ENCODE measurements at places on chromosomes 3 and 15.

DNA sequence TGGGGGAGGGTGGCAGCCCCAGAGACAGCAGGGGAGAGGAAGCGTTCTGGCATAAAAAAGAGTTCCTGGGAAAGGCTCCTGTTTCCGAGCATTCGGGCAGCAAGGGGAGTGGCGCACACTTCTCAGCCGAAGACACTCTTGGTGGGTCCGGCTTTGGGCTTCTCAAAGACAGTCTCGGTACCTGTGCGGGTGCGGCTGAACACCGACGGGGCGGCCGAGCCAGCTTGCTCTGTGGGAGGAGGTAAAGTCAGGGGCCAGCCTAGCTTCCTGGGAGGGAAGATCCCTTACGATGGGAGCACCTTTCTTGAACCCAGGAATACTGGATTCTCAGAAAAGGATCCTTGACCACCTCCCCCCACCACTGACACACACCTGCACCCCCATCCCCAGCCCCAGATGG, 1.6 kb downstream of the MUSTN1 start:
- DNase-seq, result no peak

- no peak for DNase-seq
Measured at GRCh38 chr3:101611023-101611422, 37.0 kb downstream of the PCNP start.

- DNase-seq, result no peak
Measured at GRCh38 chr3:59542276-59542675, 492.5 kb upstream of the CFAP20DC start.

DNA sequence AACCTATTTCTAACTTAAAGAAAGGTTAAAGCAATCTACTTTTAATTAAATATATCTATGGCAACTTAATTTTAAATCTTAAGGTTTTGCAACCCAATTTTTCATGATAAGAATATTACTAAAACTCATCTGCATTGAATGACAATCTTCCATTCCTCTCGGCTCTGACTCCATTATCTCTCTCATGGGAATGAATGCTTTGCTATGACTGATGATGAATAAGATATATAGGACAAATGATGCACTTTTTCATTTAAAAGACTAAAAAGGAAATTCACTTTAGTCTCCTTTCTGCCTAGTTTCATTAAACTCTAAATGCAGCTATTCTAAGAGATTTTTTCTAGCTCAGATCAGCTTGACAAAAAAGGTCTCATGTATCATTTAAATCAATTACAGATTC, 68.7 kb downstream of the GBE1 start:
- no peak for DNase-seq

DNA sequence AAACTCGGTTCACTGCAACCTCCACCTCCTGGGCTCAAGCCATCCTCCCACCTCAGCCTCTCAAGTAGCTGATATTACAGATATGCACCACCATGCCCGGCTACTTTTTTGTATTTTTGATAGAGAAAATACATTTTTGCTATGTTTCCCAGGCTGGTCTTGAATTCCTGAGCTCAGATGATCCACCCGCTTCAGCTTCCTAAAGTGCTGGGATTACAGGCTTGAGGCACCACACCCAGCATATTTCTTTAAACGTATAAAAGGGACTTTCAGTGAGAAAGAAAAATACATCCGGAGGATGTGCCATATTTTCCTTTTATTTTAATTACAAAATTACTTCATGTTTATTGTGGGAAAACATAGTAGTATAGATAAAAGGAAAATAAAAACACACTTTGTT, 55.2 kb downstream of the RPL39L start:
- no peak for DNase-seq

DNA sequence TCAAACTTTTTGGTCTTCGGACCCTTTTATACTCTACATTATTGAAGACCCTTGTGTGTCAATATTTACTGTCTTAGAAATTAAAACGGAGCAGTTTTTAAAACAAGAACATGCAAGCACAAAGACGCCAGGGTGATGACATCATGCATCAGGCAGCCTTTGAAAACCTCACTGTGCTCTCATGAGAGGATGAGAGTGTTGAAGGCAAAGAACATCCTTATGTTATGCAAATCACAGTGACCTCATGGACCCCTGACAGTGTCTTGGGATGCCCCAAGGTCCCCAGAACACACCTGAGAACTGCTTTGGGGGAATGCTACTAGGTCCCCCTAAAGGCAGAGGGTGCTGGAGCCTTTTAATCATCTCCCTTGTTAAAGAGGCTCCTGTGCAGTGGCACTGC, 51.6 kb downstream of the CHDH start:
- no peak for DNase-seq

GRCh38 chr15:77144492-77145070, 73.7 kb upstream of the TSPAN3 start:
- peak; percentile 15 for DNase-seq

- DNase-seq, result no peak
Measured at GRCh38 chr3:13150624-13151023, 77.4 kb upstream of the IQSEC1 start.

GRCh38 chr15:75069301-75069925, 46.0 kb downstream of the PPCDC start:
- no peak for DNase-seq

DNA sequence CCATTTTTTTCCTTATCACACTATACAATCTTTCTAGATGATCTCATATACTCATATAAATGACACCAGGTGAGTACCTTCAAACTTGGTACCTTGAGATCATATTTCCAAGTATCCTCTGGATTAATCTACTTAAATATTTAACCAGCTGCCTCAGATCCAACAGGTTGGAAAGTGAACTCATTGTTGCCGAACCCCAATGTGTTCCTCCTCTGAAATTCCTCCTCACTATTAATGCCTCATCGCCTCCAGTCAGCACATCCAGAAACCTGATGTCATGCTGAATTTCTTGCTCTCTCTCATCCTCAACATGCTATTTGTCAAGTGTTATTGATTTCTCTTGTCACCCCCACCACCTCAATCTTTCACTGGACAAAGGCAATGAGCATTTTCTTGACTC, 221.8 kb downstream of the FMN1 start:
- no peak for DNase-seq

DNA sequence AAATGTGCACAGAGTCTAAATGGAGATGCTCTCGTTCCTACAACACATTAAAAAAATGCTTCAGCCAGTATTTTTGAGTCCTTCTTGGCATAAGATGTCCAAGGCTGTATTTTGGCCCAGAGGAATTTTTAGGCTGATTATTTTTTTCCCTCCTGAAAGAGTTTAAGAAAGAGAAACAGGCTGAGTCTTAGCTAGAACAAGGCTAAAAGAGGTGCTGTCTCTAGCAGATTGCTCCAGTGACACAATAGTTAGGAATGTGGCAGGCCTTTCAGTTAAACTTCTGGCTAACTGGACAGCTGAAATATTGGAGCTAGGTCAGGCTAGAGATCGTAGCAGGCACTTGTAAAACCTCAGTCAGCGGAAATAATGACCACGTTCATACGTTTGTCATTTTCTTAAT, 271.4 kb upstream of the RARB start:
- peak; percentile 32 for DNase-seq

DNA sequence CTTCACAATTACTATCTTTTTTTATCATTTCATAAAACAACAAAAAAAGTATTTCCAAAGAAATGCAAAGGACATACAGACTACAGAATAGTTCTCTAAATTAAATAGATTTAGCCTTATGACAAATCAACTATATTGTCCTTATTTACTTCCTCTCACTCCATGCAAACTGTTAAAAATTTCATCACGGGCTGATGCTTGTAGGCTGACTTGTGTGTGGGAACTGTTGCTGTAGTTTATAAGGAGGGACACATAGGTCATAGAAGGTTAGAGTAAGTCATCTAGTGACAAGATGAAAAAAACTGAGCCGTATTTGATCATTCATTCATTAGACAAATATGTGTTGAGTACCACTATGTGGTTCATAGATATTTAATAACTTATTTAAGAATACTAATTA, 232.5 kb upstream of the TBL1XR1 start:
- no peak for DNase-seq

DNA sequence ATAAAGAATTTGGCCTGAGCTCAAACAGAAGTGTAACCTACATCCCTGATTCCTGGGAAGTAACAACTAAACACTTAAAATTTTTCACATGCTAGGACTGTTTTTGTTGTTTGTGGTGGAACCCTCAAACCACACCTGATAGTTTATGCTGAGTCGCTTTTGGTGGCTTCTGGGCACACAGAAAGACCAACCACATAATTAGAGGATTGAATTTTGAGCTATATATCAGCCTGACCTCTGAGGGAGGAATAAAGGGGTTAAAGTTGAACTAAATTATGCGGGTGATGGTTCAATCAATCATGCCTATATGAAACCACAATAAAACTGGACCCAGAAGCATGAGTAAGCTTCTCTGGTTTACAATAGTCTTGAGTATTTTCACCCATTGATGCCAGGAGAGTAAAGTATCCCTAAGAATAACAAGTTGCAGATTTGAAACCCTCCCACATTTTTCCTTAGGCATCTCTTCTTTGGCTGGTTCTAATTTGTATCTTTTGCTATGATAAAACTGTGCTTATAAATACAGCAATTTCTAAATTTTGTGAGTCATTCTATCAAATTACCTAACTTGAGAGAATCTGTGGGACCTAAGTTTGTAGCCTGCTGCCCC, 1304.5 kb upstream of the GBE1 start:
- DNase-seq, result no peak

- DNase-seq, result no peak
Measured at GRCh38 chr3:111700054-111700453, 104.9 kb upstream of the ZBED2 start.

GRCh38 chr3:56923526-56924224, 121.9 kb upstream of the ARHGEF3 start:
- peak; percentile 51 for DNase-seq

GRCh38 chr3:30012941-30013543, 593.4 kb upstream of the TGFBR2 start:
- DNase-seq, result peak; percentile 72

DNA sequence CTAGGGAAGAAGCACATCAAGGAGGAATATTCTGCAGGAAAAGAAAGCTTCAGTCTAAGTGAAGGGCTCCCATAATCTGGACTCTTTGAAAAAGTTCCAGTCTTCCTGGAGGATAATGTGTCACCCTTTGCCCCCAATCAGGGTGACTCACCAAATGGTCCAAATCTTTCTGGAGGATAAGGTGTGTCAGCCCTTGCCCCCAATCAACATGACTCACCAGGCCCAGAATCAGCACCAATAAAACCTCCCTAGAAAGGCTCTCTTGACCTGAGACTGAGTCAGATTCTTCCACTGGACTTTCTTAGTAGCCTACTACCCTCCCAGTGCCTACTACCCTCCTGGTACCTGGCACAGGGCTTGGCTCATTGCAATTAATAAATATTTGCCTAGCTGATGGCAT, 9.5 kb upstream of the ARL14 start:
- DNase-seq, result peak; percentile 84
